HFFc6 (cell line): ENCODE measurements at places on chromosomes 12 and 14. TPM values are rescaled to one million over a fixed set of nuclear protein-coding genes. Genes with fewer than 3 reads are reported as not detected.

- no peak overlapping the region for H3K4me3 ChIP-seq
- H3K36me3 ChIP-seq, result no peaks in the 10 kb centered on the region
Measured at GRCh38 chr12:91931111-91931510, 214.5 kb downstream of the BTG1 start.

- peaks cover 15% of the 10 kb centered on the region for H3K27me3 ChIP-seq
- no peaks in the 10 kb centered on the region for H3K36me3 ChIP-seq
- H3K27ac ChIP-seq, result peak overlapping the region; percentile 84
- DNase-seq, result peak; percentile 36
- peaks cover 27% of the 10 kb centered on the region for H3K4me1 ChIP-seq
- peak overlapping the region; percentile 62; the same call in 1 of the 2 replicates for H3K4me3 ChIP-seq
Measured at GRCh38 chr14:103518422-103519042, 4.1 kb downstream of the CKB start.

- peak; percentile 45 for DNase-seq
- peaks cover 33% of the 10 kb centered on the region for H3K36me3 ChIP-seq
- no peaks in the 10 kb centered on the region for H3K27me3 ChIP-seq
- no peak overlapping the region for H3K4me3 ChIP-seq
- H3K4me1 ChIP-seq, result peaks cover 33% of the 10 kb centered on the region
- peak overlapping the region; percentile 58 for H3K27ac ChIP-seq
Measured at GRCh38 chr12:64480148-64480547, 28.2 kb downstream of the TBK1 start.

- H3K36me3 ChIP-seq, result no peaks in the 10 kb centered on the region
- no peaks in the 10 kb centered on the region for H3K4me1 ChIP-seq
- peaks cover 9% of the 10 kb centered on the region for H3K27me3 ChIP-seq
- H3K4me3 ChIP-seq, result no peak overlapping the region
- H3K27ac ChIP-seq, result no peak overlapping the region
Measured at GRCh38 chr14:92688434-92689375, 59.7 kb downstream of the LGMN start.

DNA sequence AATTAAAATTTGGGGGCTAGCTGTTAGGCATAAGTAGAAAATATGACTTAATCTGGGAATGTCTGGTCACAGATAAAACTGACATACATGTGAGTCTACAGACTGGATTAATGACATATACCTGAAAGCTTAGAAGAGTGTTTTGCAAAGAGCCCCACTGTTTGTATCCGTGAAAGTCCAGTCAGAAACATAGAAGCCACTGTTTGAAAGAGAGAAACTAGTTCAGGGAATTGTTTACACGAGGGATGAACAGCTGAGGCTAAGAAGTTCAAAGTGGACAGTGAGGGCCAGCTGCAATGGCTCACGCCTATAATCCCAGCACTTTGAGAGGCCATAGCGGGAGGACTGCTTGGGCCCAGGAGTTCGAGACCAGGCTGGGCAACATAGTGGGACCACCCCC, 36.2 kb upstream of the SGPP1 start:
- no peaks in the 10 kb centered on the region; the same call in 1 of the 2 replicates for H3K27me3 ChIP-seq
- H3K4me3 ChIP-seq, result no peak overlapping the region
- H3K27ac ChIP-seq, result no peak overlapping the region
- no peaks in the 10 kb centered on the region for H3K36me3 ChIP-seq
- peaks cover 14% of the 10 kb centered on the region; the same call in 1 of the 2 replicates for H3K4me1 ChIP-seq

DNA sequence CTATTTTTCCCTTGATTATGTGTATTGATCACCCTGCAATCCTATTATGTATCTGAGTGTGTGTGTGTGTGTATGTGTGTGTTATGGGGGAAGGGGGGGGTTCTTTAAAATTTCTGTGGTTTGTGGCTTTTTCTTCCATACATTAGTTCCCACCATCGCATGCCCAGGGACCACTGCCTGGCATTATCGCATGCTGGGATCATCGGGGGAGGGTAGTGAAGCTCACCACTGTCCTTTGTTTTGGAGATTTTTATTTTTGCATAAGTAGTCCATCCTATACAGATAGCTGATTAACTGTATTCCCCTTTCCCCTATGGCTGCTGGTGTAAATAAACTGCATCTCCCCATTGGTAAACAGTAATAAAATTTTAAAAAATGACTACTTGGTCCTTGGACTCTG, 3.4 kb downstream of the ATXN7L3B start:
- H3K27ac ChIP-seq, result no peak overlapping the region; the same call in 1 of the 2 replicates
- no peak for DNase-seq
- H3K36me3 ChIP-seq, result peaks cover 49% of the 10 kb centered on the region
- peak overlapping the region; percentile 99; the same call in 1 of the 2 replicates for H3K4me3 ChIP-seq
- H3K4me1 ChIP-seq, result peaks cover 44% of the 10 kb centered on the region
- no peaks in the 10 kb centered on the region; the same call in 1 of the 2 replicates for H3K27me3 ChIP-seq

GRCh38 chr12:123815968-123816367, 53.9 kb downstream of the DNAH10 start:
- H3K27me3 ChIP-seq, result peaks cover 17% of the 10 kb centered on the region
- H3K27ac ChIP-seq, result no peak overlapping the region
- peaks cover 14% of the 10 kb centered on the region for H3K36me3 ChIP-seq
- DNase-seq, result no peak

DNA sequence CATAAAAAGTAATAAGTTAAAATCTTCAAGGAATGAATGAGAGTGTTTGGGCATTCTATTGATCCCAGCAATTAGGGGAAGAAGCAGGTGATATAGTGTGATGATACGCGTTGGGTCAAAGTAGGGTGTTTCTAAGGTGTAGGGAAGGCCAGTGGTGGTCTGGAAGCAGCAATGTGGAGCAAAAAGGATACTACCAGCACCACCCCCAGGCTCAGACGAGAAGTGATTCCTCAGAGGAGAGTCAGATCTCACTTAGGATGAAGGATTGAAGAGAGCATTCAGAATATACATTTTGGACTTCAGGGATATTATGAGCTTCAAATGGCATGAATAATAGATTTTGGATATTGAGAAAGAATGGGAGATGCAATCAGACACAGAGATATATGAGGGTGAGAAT, 497.6 kb downstream of the RMST start:
- no peaks in the 10 kb centered on the region; the same call in 1 of the 2 replicates for H3K27me3 ChIP-seq
- H3K4me1 ChIP-seq, result no peaks in the 10 kb centered on the region
- H3K27ac ChIP-seq, result no peak overlapping the region
- DNase-seq, result no peak
- no peak overlapping the region for H3K4me3 ChIP-seq
- H3K36me3 ChIP-seq, result no peaks in the 10 kb centered on the region

- H3K4me3 ChIP-seq, result no peak overlapping the region
- no peaks in the 10 kb centered on the region for H3K27me3 ChIP-seq
- H3K4me1 ChIP-seq, result peaks cover 6% of the 10 kb centered on the region
Measured at GRCh38 chr12:88227263-88227662, 85.2 kb downstream of the TMTC3 start.

DNA sequence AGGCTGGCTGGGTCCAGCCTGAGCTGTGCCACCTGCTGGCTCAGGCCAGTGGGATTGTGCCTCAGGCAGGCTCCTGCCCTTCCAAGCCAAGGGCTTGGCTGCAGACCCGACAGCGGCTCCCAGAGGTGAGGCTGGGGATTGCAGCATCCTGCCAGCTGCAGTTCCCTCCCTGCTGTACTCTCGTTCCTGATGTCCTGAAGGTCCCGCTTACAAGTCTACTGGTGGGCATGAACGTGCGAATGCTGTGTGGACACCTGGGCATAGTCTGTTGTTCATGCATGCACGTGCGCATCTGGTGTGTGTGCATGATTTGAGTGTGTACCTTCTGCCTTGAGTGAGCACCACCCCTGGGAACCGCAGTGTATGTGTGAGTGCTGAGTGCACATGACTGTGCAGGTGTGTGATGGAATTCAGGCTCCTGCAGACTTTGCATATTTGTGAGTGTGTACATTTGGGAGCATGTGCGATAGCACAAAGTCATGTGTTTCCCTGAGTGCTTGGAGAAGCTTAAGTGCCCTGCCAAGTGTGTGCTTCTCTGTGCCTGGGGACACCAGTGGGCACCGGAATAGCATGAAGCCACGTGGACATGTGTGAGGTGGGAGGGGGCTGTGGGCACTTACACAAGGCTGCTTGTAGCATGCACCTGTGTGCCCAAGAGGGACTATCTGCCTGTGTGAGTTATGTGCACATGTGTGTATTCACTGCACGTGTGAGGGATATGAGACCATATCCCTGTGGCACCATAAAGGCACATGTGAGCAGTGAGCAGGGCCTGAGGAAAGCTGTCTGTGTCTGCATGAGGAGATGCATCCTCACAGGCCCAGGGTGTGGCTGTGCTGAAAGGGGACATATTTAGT, 19.3 kb upstream of the KRT7 start:
- DNase-seq, result peak; percentile 76
- H3K36me3 ChIP-seq, result no peaks in the 10 kb centered on the region
- H3K4me1 ChIP-seq, result peaks cover 55% of the 10 kb centered on the region
- H3K27me3 ChIP-seq, result peaks cover 2% of the 10 kb centered on the region; the same call in 1 of the 2 replicates

- no peaks in the 10 kb centered on the region for H3K27me3 ChIP-seq
- H3K4me1 ChIP-seq, result no peaks in the 10 kb centered on the region
- 0 out of 2 replicates have a peak, but pooled peaks cover 5% of the 10 kb centered on the region for H3K36me3 ChIP-seq
- no peak overlapping the region for H3K4me3 ChIP-seq
- H3K27ac ChIP-seq, result no peak overlapping the region
- no peak for DNase-seq
Measured at GRCh38 chr12:24049101-24049500, 99.6 kb upstream of the SOX5 start.

DNA sequence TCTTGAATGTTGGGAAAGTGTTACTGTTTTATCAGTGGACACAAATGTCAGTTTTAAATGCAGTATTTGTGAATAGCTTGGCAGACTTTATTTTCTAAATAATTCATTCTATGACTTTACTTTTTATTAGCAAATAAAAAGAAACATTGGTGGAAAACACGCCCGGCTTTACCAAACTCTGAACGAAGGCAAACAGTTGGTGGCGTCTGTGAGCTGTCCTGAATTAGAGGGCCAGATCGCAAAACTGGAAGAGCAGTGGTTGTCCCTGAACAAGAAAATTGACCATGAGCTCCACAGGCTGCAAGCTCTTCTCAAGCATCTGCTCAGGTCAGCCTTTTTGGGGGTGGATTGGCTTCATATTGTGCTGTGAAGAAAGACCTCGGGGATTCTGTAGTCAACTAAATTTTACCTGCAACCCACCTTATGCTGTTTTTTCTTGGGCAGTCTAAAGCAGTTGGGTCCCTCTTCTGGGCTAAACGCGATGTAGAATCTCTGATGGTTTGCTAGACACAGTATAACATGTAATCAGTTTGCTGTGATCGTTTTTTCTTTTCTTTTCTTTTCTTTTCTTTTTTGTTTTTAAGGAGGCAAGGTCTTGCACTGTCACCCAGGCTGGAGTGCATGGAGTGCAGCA, 156.4 kb downstream of the ESR2 start:
- peak; percentile 7 for DNase-seq
- no peak overlapping the region for H3K4me3 ChIP-seq
- no peaks in the 10 kb centered on the region; the same call in 1 of the 2 replicates for H3K27me3 ChIP-seq

DNA sequence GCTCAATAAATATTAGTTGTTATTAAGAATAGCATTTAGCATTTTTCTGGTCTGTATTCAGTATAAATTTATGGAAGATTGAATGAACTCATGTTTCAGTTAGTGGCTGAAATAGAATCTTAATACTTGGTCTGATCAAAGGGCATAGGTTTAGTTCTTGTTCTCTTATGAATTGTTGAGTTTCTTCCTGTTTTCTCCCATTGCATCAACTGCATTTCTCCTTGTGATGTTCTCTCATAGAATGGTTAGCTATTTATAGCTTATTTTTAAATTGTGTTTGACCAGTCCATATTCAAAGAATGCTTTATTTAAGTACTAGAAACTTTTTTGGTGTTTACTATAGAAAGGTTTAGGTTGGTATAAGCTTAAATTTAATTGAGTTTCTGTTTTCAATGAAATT, 29.8 kb downstream of the APAF1 start:
- H3K4me3 ChIP-seq, result no peak overlapping the region
- no peaks in the 10 kb centered on the region; the same call in 1 of the 2 replicates for H3K36me3 ChIP-seq
- no peak for DNase-seq
- no peaks in the 10 kb centered on the region for H3K4me1 ChIP-seq
- H3K27ac ChIP-seq, result no peak overlapping the region

The VSIG10 gene
- total RNA-seq, result 16.9 to 20.8 TPM (median 20.5 TPM) in 3 replicates

The LMNTD1 gene
- total RNA-seq, result 0.36 to 1.0 TPM (median 0.69 TPM) in 3 replicates

The TMEM132D gene
- total RNA-seq, result not detected in 3 replicates
